ENCODE measurements at places on chromosomes 5 and 9.

DNA sequence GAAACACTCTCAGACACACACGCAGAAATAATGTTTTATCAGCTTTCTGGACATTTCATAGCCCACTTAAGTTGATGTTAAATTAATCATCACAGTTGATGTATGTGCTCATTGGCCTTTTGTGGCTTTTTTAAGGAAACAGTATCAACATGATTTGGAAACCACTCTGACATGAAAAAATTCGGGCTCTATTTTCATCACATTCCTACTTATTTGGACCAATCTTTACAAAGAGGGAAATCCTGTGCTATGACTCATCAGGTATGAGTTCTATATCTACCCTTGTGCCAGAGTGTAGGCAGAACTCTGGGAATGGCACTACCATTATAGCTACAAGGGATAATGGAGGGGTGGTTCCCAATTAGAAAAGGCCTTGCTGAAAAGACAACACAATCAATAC lies 388.4 kb upstream of the PTGER4 start:
- DNase-seq: no peak

- DNase-seq: no peak
Measured at GRCh38 chr5:168740811-168741213, 161.6 kb upstream of the PANK3 start.

GRCh38 chr5:109816732-109817131 lies 127.0 kb downstream of the MAN2A1 start:
- no peak for DNase-seq

GRCh38 chr9:3664044-3664443 lies 138.2 kb upstream of the RFX3 start:
- peak; percentile 3 for DNase-seq

- no peak for DNase-seq
Measured at GRCh38 chr5:83323557-83324180, 147.9 kb upstream of the VCAN start.

- no peak for DNase-seq
Measured at GRCh38 chr5:29780401-29780800, 1413.1 kb upstream of the CDH6 start.

DNA sequence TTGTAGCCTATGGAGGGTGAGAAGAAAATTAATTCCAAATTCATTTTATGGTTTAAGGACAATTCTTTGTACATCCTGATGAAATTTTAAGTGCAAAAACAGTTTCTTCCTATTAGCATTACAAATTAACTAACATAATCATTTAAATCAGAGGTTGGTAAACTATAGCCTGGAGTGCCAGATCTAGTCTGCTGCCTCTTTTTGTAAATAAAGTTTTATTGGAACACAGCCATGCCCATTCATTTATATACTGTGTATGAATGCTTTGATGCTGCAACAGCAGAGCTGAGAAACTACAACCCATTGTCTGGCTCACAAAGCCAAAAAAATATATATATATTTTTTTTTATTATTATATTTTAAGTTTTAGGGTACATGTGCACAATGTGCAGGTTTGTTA lies 80.2 kb downstream of the FNIP1 start:
- DNase-seq: no peak

- peak; percentile 38 for DNase-seq
Measured at GRCh38 chr9:88980740-88981203, 10.5 kb upstream of the S1PR3 start.

GRCh38 chr5:141680751-141681201 lies 1.3 kb downstream of the ARAP3 start:
- no peak for DNase-seq

GRCh38 chr9:101915482-101915881 lies 177.0 kb upstream of the GRIN3A start:
- no peak for DNase-seq

DNA sequence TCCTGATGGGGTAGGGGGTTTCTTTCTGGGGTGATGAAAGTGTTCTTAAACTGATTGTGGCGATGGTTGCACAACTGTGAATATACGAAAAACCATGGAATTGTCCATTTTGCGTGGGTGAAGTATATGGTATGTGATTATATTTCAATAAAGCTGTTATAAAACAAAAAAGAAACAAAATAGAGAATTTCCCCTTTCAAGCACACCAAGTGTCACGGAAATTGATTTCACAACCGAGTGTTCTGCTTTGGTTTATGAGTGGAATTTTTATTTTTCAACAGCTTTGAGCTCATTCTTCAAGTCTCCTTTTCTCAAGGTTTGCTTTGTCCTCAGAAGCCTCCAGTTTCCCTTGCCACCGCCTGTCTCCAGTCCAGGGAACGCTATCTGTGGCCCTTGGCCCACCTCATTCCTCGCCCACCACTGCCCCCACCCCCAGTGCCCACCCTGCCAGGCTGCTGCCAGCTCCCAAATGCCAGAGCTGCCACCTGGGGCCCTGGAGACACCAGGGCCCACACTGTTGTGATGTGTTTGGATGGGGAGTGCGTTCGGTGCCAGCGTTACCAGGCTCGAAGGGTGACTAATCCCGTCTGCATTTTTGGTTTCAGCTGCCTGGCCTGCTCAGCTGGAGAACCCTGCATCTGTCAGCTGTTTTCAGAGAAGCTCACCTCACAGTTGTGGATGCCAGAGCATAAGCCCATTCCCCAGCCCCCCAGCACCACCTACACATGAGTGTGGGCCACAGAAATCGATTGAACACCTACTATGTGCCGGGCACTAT lies 30.4 kb downstream of the DUSP1 start:
- DNase-seq: peak; percentile 81

DNA sequence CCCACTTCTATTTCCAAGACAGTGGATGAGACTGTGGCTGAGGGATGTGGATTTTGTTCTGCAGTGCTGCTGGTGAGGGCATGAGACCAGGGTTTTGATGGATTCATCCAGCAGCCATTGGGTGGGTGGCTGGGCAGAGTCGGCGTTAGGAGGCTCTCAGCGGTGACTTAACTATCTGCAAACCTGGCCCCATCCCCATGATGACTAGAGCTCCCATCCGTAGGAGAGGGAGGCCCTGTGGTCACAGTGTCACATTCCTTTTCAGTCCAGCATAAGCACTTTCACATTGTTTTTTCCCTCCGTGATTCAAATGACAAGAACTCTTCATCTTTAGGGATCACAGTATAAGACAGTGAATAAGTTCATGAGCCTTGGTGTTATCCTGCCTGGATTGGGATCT lies 60.4 kb upstream of the SPRY4 start:
- DNase-seq: peak; percentile 23

GRCh38 chr9:16013826-16014225 lies 461.0 kb downstream of the CCDC171 start:
- no peak for DNase-seq

GRCh38 chr5:759111-759751 lies 25.3 kb downstream of the ZDHHC11B start:
- no peak for DNase-seq

DNA sequence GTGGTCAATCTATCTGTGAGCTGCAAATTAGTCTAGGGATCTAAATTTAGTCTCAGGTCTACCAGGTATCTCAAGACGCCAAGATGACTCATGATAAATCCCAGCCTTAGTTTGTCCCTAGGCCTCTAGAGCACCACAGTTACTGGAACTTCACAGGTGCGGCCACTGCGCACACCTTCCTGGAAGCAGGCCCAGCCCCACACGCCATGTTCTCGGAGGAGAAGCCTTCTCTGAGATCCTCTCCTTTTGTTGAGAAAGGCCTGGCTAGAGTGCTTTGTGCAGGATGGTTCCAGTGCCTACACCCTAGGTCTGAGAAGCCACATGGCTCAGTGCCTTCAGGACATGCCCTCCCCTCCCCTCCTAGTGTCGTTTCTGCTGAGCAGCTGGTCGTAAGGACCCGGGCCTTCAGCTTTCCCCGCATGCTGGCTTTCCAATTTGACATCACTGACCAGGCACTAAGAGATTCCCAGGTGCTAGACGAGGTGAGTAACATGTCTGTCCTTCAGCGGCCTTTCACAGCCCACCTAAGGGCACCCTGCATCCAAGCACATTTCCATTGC lies 51.9 kb downstream of the IPPK start:
- DNase-seq: no peak

DNA sequence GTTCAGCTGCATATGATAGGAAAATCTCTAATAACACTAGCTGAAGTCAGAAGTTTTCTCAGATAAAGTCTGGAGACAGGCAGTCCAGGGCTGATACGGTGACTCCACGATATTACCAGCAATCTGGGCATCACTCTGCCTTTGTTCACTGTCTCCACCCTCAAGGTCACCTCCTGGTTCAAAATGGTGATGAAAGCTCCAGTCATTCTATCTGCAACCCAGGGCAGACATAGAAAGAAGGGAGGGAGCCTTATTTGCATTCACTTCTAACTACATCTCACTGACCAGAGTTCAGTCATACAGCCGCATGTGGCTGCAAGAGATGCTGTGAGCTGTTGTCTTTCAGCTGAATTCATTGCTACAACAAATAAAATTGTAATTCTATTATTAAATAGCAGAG lies 22.4 kb upstream of the GPR151 start:
- DNase-seq: no peak

GRCh38 chr5:103120607-103121200 lies 603 bp downstream of the PPIP5K2 start:
- no peak for DNase-seq

- DNase-seq: no peak
Measured at GRCh38 chr5:111585946-111586345, 73.6 kb upstream of the STARD4 start.

- no peak for DNase-seq
Measured at GRCh38 chr5:40790947-40791593, 7.1 kb downstream of the PRKAA1 start.

- no peak for DNase-seq
Measured at GRCh38 chr9:84966876-84967830, 297.6 kb downstream of the NTRK2 start.

DNA sequence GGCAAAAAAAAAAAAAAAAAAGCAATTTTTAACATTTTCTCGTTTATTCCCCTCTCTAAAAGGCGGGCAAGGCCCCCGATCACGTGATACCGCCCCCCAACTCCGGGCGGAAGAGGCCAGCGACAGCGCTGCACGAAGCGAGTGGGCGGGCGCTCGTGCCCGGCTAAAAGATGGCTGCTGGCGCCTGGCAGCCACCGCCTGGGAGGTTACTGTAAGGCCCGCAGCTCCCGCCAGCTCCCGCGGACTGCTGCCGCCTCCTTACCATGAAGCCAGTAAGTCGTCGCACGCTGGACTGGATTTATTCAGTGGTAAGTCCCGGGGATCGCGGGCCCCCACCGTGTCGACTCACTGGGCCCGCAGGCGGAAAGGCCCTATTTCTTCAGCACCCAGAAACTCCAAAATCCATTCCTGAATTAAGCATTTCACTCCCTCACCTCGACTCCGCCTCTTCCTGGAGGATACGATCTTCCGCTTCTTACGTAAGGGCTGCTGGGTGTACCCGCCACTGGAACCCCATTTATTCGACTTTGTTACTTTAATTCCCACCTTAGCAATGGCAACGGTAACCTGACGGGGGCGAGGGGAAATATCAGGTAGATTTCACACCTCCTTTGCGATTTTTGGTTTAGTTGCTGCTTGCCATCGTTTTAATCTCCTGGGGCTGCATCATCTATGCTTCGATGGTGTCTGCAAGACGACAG lies at the start of the genes SMIM27 and TOPORS:
SMIM27 (plus strand) TSS at position 156 of the 701 bp plus-strand sequence; CDS start at position 264, 108 bp downstream.
TOPORS (minus strand) TSS at position 415 of the 701 bp plus-strand sequence; CDS start at position 265, 150 bp downstream.
- DNase-seq: peak; percentile 72

DNA sequence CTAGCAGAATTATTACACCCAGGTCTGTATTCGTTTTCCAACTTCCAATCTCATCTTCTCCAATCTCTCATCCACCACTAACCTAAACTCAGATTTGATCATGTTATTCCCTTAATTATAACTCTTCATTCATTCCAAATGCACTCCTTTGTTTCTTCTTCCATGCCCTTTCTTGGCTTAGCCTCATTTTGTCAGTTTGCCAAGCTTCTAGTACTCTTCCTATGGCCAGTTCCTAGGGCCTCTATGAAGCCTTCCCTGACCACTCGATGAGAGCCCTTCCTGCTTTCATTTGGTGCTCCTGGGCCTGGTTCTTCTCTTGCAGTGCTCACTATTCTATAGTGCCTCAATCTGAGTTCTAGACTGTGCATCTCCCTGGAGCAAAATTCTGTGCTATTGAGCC lies 5.8 kb downstream of the FAM219A start:
- no peak for DNase-seq

- DNase-seq: no peak
Measured at GRCh38 chr9:110049699-110050450, 158.1 kb downstream of the C9orf152 start.

- DNase-seq: no peak
Measured at GRCh38 chr5:96816411-96816939, 8.7 kb upstream of the ERAP1 start.

GRCh38 chr5:160979385-160979784 lies 127.4 kb upstream of the ATP10B start:
- no peak for DNase-seq

- no peak for DNase-seq
Measured at GRCh38 chr9:113409883-113410206, 630 bp downstream of the POLE3 start.

DNA sequence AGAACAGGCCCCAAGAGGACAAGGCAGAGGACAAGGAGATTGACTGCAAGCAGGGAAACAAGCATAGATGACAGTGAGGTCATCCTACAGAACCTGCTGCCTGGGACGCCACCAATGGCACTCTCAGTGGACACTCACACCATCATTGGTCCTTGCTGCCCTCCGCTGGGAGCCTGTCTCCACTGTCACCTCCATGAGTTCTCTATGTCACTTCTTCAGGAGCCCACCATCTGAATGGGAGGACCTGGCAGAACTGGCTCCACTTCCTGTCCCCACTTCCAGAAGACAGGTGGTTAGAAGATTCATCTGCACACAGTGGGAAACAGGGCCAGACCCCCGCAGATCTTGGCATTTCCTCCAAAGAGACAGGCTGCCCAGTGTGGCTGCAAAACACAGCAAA lies 188.9 kb downstream of the HSD17B3 start:
- no peak for DNase-seq

GRCh38 chr9:117612317-117612716 lies 91.9 kb upstream of the TLR4 start:
- DNase-seq: no peak

- DNase-seq: no peak
Measured at GRCh38 chr9:94222870-94223269, 36.2 kb upstream of the ZNF169 start.

GRCh38 chr5:100872408-100873190 lies 30.5 kb downstream of the ST8SIA4 start:
- no peak for DNase-seq

GRCh38 chr5:17147170-17147569 lies 70.3 kb upstream of the BASP1 start:
- no peak for DNase-seq

DNA sequence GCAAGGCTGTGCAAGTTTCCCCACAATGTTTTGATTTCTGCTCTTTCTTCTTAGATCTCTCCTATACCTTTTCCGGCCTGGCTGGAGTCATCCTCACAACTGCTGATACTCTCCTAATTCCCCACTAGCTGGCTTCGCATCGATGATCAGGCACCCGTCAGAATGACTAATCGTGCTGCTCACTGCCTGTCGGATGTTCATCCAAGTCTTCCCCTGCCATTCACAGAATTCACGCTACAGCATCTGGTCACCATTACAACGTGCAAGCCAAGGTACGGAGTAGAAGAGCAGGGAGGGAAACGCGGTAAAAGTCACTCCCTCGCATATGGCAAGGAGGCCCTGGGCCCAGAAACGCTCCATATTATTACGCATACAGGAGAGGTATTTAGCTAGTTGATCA lies 35.1 kb downstream of the CDH10 start:
- DNase-seq: no peak

- no peak for DNase-seq
Measured at GRCh38 chr5:65073250-65073661, 304.5 kb downstream of the CWC27 start.

GRCh38 chr5:83967417-83967816 lies 246.8 kb upstream of the HAPLN1 start:
- DNase-seq: peak; percentile 29
